ENCODE measurements at places on chromosomes 7 and 10.
A peak's percentile ranks its signal among the peaks of the same experiment; 100 is the strongest.

DNA sequence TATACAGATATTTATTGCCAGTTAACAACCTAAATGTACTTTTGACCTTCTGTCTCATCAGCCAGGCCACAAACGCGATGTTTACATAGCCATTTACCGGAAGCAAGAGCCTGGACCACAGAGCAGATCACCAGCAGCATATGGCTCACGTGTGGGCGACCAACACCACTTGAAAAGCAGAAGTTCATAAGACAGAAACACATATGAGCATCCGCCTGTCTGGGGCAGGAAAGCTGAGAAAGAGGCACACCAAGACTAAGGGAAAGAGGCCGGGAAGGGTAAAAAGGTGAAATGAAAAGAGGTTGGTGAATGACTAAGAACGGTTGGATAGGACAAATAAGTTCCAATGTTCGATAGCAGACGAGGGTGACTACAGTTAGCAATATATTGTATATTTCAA is 1.3 kb downstream of the ABCB1 start:
- DNase-seq = no peak

DNA sequence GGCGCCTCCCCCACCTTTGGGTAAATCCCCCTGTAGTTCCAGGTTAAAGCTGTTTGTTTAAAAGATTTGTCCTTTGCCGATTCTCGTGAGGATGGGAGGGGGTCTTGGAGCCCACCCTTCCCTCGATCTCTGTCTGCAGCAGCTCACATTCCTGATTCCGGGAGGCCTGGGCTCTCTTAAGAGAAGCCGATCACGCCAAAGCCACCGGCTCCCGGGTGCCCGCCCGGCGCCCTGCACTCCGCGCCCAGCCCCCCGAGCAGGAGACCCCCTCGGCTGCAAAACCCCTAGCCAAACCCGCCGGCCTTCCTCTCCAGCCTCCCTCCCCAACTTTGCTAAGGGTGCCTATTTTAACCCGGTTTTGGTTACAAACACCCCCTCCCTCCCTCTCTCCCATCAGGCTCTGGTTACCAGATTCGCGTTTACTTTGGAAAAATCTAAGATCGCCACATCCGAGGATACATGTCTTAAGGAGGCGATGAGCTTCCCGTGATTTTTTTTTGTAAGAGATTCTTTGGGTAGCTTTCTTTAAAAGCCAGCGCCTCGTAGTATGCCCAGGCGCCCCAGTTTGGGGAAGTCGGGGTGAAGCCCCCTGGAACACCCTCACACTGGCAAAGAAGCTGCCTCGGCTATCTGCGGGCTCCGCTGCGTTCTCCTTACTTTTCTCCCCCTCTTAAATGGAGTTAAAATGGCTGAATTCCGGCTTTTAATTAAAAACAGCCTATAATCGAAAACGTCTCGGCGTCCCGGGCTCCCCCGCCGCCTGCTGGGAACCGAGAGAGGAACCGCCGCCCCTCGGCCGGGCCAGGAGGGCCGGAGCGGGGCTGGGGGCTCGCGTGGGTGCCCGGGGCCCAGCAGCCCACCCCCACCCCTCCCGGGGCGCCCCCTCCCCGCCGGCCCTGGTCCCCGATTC is 983 bp downstream of the TNRC18 start:
- peak; percentile 35 for DNase-seq

- no peak for DNase-seq
These were observed 138.0 kb downstream of the CDH23 start for GRCh38 chr10:71534568-71535194.

DNA sequence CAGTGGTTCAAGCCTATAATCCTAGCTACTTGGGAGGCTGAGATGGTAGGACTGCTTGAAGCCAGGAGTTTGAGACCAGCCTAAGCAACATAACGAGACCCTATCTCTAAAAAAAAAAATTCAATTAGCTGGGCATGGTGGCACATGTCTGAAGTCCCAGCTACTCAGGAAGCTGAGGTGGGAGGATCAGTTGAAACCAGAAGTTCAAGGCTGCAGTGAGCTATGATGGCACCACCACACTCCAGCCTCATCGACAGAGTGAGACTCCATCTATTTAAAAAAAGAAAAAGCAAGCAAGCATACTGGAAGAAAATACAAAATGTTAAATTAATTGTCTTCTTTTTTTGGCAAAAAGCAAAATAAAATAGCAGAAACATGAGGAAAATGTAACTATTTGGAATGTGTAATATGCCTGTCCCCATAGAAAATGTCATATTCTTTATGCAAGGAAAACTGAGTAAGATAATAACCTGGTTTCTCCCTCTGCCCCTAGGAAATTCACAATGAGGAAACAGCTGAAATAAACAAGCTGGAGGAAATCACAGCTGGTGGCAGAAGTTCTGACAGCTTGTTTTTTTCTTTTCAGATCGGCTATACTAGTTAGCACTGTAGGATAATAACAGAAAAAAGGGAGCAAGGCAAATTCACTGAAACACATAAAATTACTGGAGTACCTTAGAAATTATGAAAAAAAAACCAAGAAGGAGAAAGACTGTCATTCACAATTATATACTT is 48.5 kb downstream of the HERPUD2 start:
- no peak for DNase-seq

- DNase-seq = no peak
These were observed 155.5 kb downstream of the SNX10 start for GRCh38 chr7:26447116-26447515.

GRCh38 chr10:49666685-49667084 is 12.8 kb upstream of the C10orf53 start:
- DNase-seq = no peak

- no peak for DNase-seq
These were observed 179.3 kb downstream of the WNT2 start for GRCh38 chr7:117143580-117143979.

DNA sequence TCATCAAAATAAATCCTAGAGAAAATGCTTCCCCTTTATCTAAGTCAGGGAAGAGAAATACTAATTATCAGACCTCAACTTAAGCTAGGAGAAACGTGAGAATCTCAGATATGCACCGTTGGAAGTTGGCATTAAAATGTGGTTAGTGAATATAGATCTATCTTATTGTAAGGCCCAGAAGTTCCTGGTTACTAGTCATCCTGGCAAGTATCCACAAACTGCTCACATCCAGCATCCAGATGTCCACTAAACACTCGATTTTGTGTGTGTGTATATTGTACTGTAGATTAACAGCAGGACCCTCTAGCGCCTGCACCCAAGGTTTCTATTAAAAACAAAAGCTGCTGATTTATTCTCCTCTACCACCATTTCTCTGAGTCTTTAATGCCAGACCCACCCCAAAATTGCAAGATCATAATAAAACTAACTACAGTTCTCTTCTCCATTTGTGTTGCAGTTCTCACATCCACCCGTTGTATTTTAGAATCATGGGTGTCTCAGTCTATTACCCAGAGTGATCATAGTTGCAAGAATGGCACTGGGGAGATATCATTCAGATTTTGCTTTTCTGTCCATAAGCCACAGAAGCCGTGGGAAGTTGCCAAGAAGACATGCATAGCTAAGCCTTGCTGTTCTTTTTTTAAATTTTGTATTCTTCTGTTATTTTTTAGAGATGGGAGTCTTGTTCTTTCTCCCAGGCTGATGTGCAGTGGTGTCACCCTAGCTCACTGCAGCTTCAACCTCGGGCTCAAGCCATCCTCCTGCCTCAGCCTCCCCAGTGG is 165.4 kb downstream of the KIAA1217 start:
- DNase-seq = no peak

- no peak for DNase-seq
These were observed 7.7 kb downstream of the GUSB start for GRCh38 chr7:65974191-65974801.

GRCh38 chr7:141234335-141235105 is 160.7 kb downstream of the TMEM178B start:
- DNase-seq = no peak

- no peak for DNase-seq
These were observed 28.9 kb upstream of the BMPR1A start for GRCh38 chr10:86727470-86727869.

GRCh38 chr10:49076741-49077521 is 38.4 kb downstream of the VSTM4 start:
- no peak for DNase-seq

DNA sequence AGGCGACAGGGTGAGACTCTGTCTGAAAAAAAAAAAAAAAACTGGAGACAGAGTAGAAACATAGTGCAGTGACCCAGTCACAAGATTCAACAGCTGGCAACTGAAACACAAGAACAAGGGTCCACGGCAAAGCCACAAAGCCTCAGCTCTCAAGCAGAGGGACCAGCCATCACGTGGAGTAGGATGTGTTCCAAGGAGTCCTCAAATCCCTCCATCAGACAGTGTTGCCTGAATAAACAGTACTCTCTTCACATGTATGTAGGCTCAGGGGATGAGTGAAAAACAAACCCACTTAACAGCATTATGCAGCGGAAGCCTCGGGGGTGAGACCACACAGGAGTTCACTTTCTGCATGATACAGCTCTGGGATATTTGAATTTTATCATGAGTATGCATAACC is 62.0 kb downstream of the SLIT1 start:
- peak; percentile 44 for DNase-seq

- DNase-seq = no peak
These were observed 43.0 kb downstream of the PKD1L1 start for GRCh38 chr7:47905076-47905920.

- peak; percentile 87 for DNase-seq
These were observed 10.4 kb downstream of the CPA2 start for GRCh38 chr7:130276796-130277762.

DNA sequence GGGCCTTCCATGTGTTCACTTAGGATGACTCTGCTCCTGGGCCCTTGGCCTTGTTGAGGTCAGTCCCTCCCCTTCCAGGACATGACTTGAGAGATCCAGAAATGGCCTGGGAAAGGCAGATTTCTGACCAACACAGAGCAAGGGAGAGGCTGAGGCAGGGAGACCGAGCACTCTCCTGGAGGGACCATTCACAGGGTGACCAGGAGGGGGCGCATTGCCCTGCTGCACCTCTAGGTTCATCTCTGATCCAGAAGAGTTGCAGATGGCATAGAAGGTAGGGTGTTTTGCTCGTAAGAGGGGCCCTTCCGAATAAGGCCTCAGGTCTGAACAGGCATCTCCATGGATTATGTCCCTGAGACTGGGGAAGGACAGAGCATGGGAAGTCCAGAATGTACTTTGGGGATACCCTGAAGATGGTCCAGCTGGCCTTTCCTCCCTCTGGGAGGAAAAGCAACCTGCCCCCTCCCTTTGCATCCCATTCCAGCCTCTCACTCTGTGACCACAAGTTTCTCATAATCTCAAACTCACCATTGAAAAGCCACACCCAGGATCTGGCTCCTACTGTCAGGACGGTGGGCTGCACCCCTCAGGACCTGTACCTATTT is 6.6 kb downstream of the DMBT1 start:
- peak; percentile 4 for DNase-seq

DNA sequence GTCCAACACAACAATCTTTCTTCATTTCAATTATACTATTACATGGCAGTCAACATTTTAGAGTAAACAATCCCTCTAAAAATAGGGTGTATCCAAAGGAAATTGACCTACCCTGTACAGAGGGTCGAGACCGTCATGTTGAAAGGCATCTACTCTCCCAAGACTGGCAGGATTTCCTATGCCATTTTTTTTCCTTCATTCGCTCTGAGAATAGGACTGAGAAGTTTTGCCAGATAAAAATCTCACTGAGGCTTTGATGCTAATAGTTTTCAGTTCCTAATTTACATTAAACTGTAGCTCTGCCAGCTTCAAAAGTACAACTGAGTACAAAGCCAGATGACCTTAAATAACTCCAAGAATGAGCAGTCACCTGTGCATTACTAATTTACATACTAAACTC is 84.5 kb upstream of the SEMA3C start:
- DNase-seq = no peak

Measured in foreskin melanocyte (primary cell).